Liver (tissue), 10 donors: ENCODE measurements at places on chromosomes 1 and 21. TPM values are rescaled to one million over a fixed set of nuclear protein-coding genes. Genes with fewer than 3 reads are reported as not detected.

DNA sequence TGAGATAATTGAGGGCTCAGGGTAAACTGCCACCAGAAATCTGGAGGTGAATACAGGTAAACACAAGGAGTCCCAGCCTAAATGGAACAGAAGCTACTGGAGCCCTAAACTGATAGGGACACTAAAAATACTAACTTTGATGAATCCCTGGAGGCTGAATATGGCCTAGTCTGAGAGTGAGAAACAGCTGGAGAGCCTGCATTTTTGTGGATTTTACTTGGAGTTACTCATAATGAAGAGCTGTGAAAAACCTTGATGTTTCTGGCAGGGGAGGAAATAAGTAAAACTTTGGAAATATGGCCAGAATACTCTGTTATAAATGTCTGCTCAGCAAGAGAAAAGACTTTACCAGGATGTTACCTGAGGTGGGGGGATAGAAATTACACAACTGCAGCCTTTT is 164.4 kb downstream of the LIPI start:
- no peak for DNase-seq

DNA sequence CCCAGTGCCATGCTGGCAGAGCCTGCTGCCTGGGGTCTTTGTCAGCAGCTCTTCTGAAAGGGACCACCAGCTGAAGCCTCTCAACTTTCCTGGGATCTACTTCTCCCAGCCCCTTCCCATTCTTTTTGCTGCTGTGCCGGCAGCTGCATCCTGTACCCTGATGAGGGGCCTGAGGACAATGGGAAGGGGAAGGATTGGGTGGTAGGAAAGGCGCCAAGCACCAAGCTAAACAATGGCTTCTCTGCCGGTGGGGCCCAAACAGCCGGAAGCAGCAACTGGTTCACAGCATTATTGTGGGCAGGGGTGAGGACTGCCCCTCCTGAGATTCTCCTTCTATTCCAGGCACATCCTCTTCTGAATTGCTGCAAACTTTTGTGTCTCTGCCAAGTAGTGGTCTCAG is 5.0 kb upstream of the EFCAB14 start:
- no peak for DNase-seq

DNA sequence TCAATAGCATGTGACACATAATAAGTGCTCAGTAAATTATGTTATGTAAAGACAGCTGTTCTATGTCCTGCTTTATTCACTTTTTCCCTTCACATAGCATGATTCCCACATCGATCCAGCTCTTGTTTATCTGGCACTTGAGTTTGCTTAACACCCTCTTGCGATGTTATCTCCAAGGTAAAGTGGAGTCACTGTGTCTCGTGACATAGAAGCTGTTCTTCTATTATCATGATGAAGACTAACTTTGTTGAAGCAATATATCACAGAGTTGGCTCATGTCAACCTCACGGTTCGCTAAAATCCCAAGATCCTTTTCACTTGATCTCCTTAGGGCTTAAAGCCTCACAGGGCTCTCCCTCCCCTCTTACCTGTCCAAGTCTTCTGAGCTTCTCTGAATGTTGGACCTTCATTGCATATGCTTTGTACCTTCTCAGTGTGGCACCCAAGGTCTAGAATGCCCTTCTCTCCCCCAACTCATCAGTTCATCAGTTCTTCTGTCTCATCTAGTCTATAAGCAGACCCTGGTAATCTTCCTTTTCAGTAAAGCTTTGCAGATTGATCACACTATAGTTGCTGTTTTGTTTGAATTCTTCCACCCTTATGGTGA is 38.0 kb downstream of the PLXNA2 start:
- DNase-seq = no peak

Gene VCAM1
- 3.3 TPM for polyA plus RNA-seq

DNA sequence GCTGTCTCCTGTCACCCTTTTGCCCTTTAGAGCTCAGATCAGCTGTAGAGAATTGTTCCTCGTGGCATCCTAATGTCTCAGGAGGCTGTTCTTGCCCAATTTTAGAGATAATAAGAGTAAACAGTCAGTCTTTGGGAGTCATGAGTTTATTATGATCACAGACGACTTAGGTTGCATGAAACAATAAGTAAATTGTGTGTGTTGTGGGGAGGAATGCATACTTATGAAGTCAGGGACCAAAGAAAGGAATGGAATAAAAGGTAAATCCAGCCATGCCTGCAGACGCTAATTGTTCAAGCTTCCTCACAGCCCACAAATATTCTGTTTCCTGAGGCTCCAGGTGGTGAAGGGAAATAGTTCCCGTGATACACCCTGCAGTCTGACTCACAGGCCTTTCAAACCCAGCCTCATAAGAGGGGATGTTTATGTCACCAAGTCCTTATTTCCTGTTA is 897 bp downstream of the EPHX4 start:
- no peak for DNase-seq

- DNase-seq = no peak
These were observed 646 bp upstream of the RRP15 start for GRCh38 chr1:218284377-218284916.

DNA sequence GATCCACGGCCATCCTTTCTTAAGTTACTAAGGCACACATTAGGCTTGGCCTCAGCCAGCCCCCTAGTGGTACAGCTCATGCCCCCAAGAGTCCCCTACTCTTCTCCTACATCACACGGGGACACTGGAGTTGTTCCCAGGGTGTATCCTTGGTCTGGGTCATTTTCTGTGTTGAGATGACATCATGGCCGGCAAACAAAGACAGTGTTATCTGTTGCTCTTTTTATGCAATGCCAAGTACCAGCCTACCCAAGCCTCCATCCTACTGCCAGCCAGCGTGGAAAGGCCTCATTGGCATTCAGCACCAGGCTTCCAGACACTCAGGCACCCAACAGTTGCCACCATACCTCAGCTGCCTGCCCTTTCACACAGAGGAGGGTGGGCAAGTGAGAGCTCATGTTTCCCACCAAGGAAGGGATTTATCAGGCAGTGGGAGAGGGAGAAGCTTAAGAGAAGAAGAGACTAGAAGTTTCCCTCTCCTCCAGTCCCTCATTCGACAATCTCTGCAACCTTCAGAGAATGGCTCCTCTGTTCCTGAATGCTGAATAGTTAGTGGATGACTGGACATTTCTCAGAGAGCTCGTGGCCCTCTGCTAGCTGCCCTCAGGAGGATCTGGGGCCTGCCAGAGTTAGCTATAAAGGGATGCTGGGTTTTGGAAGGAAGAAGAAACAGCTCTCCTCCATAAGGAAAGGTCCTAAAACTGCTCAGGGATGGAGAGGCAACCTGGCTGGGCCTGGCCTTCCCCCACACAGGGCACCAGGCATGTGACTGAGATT is 17.7 kb downstream of the CBR1 start:
- DNase-seq = no peak

- no peak for DNase-seq
These were observed 9.6 kb downstream of the ACTRT2 start for GRCh38 chr1:3030663-3031381.

Gene SLC26A9
- not detected for polyA plus RNA-seq

GRCh38 chr21:17805966-17806365 is 13.2 kb downstream of the C21orf91 start:
- DNase-seq = no peak
